H1 (cell line): ENCODE measurements at places on chromosomes 5 and 9.
A peak's percentile ranks its signal among the peaks of the same experiment; 100 is the strongest.

DNA sequence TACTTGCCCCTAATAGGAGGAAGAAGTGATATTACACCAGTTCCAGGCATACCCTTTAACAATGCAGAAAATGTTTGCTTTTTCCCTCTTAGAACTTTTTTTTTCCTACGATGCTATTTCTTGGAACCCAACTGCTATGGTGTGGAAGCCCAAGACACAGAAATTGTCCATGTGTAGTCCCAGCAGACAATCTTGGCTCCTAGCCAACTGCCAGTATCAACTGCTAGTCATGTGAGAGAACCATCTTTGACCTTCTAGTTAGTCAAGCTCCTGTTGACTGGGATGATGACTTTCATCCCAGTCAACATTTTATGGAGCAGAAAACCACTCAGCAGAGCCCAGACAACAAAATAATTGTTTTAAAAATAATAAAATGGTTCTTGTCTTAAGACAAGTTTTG, 532.4 kb downstream of the TLR4 start:
- H3K4me1 ChIP-seq, result no peaks in the 10 kb centered on the region
- H3K4me3 ChIP-seq, result no peak overlapping the region
- H3K27ac ChIP-seq, result no peak overlapping the region
- H3K27me3 ChIP-seq, result no peaks in the 10 kb centered on the region
- no peak for DNase-seq

GRCh38 chr9:125604196-125604595, 102.8 kb downstream of the MAPKAP1 start:
- DNase-seq, result no peak
- no peaks in the 10 kb centered on the region for H3K36me3 ChIP-seq
- H3K27ac ChIP-seq, result no peak overlapping the region
- H3K27me3 ChIP-seq, result no peaks in the 10 kb centered on the region
- H3K4me3 ChIP-seq, result no peak overlapping the region

DNA sequence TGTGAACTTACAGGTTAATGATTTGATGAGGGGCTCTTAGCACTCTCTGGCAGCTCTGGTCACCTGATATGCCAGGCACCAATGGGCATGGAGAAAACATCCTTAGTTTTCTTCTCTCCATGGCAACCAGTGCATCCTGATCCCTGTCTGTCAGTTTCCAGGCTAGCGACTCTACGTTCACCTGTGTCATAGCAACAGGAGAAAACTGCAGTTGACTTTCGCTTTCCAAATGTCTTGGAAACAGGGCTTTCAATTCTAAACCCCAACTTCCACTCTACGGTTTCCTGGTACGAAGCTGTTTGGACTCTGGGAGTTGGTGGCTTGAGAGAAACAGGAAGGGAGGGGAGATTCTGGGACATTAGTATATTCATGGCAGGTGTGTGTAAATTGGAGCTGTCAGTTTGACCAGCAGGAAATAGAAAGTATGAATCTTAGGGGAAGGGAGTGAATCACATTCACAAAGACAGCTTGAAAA, 74.4 kb downstream of the SLC28A3 start:
- H3K4me1 ChIP-seq, result no peaks in the 10 kb centered on the region
- no peak for DNase-seq
- no peaks in the 10 kb centered on the region for H3K27me3 ChIP-seq

DNA sequence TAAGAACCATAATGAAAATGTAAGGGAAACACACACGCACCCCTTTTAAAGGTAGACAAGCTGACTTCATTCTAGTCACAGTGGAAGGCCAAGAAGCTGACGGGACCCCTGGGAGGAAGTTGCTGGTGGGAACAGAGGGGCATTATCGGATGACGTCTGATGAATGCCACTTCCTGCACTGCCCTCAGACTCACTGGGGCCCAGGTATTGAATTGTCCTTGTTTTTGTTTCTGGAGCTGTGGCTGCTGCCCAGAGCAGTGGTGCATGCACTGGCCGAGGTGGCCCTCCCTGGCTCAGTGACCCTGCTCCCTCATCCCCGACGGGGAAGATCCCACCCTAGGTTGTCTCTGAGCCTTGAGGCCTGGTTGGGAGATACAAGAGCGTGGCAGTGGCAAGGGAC, 15.3 kb upstream of the RPL26L1 start:
- H3K27me3 ChIP-seq, result no peaks in the 10 kb centered on the region
- peaks cover 9% of the 10 kb centered on the region; the same call in 1 of the 2 replicates for H3K36me3 ChIP-seq
- no peak overlapping the region for H3K27ac ChIP-seq
- no peak for DNase-seq

- no peak overlapping the region for H3K4me3 ChIP-seq
- no peaks in the 10 kb centered on the region for H3K4me1 ChIP-seq
Measured at GRCh38 chr9:133370685-133371084, 5.2 kb downstream of the SURF4 start.

- H3K27ac ChIP-seq, result peak overlapping the region; percentile 27; the same call in 1 of the 2 replicates
- H3K36me3 ChIP-seq, result no peaks in the 10 kb centered on the region
- DNase-seq, result no peak
- peaks cover 11% of the 10 kb centered on the region; the same call in 1 of the 2 replicates for H3K4me1 ChIP-seq
- H3K4me3 ChIP-seq, result no peak overlapping the region
Measured at GRCh38 chr5:84599964-84600363, 215.3 kb upstream of the EDIL3 start.

- H3K4me3 ChIP-seq, result no peak overlapping the region
- H3K4me1 ChIP-seq, result no peaks in the 10 kb centered on the region
- no peak overlapping the region for H3K27ac ChIP-seq
- no peaks in the 10 kb centered on the region for H3K36me3 ChIP-seq
- H3K27me3 ChIP-seq, result no peaks in the 10 kb centered on the region
- DNase-seq, result no peak
Measured at GRCh38 chr5:8394965-8395364, 526.0 kb downstream of the MTRR start.
